AG04449 (cell line): ENCODE measurements at places on chromosomes 3 and 15.

- no peak for DNase-seq
These were observed 587.8 kb upstream of the BCHE start for GRCh38 chr3:166425021-166425420.

DNA sequence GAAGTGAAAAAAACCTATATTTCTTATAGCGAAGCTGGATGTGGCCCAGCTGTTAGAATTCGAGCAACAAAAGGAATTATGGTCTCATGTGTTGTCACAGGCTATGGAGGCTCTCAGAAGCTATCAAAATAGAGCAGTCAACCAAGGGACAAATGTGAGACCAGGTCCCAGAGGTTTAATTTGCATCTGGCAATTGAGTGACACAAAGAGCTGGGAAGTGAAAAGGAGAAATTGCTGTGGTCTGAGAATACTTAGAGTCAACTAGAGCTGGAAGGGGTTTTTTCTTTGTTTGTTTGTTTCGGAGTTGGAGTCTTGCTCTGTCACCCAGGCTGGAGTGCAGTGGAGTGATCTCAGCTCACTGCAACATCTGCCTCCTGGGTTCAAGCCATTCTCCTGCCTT is 61.3 kb upstream of the SMAD3 start:
- DNase-seq = no peak

- DNase-seq = no peak
These were observed 14.9 kb downstream of the IGSF10 start for GRCh38 chr3:151446002-151446340.

GRCh38 chr3:38297947-38298711 is 16.0 kb downstream of the SLC22A14 start:
- DNase-seq = no peak

- DNase-seq = no peak
These were observed 7.5 kb downstream of the VPS13C start for GRCh38 chr15:62052713-62053112.

GRCh38 chr3:43997316-43997715 is 244.4 kb upstream of the TOPAZ1 start:
- no peak for DNase-seq

DNA sequence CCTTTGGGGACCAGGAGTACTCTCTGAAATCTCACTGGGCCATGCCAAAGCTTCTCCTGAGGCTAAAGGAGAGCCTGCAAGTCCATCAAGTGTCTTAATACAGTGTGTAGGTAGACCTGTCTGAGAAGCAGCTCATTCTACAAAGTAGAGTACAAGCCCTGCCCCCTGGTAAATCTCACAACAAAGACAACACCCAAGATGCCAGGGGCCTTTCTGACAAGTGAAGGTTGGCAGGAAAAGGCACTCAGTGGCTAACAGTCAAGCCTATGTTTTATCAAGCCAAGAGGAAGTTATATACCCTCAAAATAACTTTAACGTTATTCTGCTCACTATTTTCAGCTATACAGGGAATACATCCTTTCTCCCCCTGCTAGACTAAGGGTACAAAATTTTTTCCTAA is 58.3 kb downstream of the NMNAT3 start:
- no peak for DNase-seq

GRCh38 chr3:25461946-25462345 is 33.9 kb downstream of the RARB start:
- no peak for DNase-seq

DNA sequence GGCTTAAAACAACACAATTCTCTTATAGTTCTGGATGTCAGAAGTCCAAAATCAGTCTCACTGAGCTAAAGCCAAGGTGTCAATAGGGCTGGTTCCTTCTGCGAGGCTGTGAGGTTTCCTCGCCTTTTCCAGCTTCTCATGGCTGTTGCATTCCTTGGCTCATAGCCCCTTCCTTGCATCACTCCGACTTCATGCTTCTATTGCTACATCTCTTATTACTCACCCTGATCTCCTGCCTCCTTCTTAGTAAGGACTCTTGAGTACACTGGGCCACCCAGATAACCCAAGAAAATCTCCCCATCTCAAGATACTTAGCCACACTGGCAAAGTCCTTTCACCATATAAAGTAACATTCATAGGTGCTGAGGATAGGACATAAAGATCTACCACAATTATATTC is 193.9 kb downstream of the ADAMTS17 start:
- no peak for DNase-seq

- no peak for DNase-seq
These were observed 100.8 kb downstream of the DHX36 start for GRCh38 chr3:154223519-154223918.

- no peak for DNase-seq
These were observed 35.4 kb downstream of the TPM1 start for GRCh38 chr15:63077952-63078351.

GRCh38 chr15:70704731-70705130 is 58.6 kb downstream of the UACA start:
- no peak for DNase-seq

DNA sequence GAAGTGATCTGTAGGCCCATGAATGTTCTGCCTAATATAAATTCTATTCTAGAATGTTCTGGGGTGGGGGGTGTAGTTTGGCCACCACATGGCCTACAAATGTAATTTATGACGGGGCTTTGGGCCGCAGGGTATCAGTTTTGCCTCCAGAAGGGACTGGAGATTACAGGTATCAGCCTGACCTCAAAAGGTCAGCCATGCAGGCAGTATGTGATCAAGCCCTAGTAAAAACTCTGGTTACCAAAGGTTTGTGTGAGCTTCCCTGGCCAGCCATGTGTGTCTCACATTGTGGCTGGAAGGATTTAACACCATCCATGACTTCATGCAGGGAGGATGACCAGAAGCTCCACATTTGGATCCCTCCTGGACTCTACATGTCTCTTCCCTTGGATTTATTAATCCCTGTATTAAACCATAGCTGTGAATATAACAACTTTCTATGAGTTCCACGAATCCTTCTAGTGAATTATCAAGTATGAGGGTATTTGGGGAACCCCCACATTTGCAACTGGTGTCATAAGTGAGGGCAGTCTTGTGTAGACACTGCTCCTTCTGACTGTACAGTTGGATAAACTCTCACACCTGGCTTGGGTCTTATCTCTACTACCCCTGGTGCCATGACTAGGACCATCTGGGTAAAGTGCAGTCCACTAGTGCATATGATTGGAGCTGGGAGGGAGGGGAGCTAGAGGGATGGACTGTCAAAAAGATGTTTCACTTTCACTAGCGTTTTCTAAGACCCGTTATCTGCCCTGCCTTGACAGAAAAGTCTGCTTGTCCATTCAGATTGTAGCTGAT is 50.0 kb upstream of the RFX7 start:
- no peak for DNase-seq

- DNase-seq = no peak
These were observed 42.9 kb downstream of the DCUN1D1 start for GRCh38 chr3:182937293-182938051.

GRCh38 chr3:30688776-30689641 is 82.6 kb downstream of the TGFBR2 start:
- DNase-seq = no peak

DNA sequence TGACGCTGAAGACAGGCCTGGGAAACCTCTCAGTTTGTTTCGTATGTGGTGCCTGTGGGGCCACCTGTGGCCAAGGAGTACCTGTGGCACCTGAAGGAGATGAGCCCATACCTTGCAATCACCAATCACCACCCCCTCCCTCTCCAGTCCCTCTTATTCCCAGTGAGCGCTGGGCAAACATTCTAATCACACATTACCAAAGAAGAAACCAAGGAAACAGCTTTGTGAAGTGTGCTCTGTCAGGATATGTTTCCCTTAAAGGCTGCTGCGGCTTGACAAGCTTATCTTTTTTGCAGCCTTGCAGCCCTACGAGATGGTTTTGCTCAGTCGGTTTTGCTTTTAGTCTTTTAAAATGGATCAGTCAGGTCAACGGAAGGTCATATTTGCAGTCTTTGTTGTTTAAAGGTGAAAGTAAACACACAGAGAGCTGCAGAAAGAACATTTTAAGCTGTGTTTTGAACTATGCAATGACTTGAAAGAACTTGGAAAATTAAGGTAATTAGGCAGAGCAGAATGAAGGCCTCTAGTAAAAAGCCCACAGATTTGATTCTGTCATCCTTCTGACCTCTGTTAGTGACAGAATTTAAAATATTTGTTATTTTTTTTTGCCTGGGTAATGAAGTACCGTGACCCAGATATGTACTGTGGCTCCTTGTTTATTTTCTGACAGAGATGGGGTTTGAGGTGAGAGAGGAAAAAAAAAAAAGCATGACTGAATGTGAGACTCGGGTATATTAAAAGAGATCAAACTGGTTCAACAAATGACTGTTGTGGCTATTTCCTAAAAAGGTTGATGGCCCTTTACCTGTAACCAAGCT is 461.4 kb downstream of the NSUN3 start:
- DNase-seq = no peak

GRCh38 chr3:139364549-139364948 is 20.7 kb downstream of the MRPS22 start:
- no peak for DNase-seq

DNA sequence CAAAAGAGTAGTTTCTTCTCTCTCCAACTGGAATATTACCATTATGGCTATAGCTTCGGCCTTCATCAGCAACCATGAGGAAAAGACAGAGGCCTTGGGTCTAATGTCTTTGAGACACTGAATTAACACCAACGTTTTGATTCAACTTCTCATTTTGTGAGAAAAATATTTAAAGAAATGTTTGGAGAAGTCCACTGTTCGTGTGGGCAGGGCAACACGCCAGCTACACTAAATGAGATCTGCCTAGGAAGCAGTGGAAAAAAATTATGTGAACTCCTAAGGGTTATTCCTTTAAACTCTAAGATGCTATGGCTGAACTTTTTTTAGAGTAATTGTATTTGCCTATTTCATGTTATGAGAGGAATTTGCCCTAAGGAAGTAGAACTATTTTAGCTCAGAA is 41.8 kb downstream of the NCEH1 start:
- DNase-seq = no peak

DNA sequence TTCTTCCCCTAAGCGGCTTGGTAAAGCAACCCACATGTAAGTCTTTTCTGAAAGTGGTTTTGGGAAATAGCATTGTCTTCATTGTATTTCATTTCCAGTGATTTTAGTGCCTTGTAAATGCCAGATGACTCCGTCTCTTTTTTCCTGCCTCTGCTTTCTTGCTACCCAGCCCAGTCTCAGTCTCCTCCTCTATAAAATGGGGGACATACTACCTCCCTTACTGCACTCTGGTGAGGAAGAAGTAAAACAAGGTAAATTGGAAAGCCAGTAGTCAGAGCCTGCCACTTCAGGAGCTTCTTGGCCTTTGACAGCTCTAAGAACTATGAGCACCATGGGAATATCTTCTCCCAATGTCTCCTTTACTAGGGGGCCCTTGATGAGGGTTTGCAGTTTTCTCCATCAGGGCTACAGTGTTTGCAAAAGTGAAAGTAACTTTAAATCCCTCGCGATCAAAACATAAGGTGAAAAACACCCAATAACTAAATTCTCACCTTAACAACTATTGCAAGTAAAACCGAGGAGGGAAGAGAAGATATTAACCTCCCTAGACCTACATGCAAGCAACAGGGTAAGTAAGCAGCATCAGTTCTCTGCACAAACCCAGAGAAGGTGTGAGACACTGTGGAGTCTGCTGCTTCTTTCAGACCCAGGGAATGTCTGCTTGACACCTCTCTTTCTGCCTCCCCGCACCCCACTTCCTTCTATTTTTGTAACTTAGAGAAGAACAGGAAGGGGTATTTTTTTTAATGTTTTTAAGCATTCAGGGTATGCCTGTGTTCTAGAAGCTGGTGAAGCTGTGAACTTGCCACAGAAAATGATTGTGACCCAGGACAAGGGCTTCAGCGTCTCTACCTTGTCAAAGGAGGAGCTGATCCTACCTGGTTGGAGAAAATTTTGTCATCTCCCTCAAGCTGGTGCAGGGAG is 159.1 kb upstream of the EOMES start:
- DNase-seq = no peak

GRCh38 chr3:123652342-123652984 is 67.6 kb upstream of the HACD2 start:
- no peak for DNase-seq

DNA sequence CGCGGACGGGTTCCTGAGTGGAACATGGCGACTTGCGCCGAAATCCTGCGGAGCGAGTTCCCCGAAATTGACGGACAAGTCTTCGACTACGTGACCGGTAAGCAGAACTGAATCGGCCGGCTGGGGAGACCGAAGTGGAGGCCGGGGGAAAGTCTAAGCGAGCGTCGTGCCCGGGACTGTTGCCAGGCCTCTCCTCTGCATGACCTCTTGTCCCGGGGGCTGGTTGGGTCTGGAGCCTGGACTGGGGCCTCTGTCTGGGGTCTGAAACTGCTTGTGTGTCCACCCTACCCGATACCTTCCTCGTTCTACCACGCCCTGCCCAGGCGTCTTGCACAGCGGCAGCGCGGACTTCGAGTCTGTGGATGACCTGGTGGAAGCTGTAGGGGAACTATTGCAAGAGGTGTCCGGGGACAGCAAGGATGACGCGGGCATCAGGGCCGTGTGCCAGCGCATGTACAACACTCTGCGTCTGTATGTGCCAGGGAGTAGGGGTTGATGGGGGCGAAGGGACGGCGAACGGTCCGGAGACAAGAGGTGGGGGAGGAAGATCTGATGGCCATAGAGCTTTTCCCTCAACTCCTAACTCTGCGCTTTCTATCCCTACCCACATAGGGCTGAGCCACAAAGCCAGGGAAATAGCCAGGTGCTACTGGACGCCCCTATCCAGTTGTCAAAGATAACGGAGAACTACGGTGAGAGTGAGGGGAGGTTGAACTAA is at the start of gene ABCF3:
ABCF3 (plus strand) TSS at position 16 of the 718 bp plus-strand sequence; CDS start at position 25, 9 bp downstream.
- DNase-seq = no peak

DNA sequence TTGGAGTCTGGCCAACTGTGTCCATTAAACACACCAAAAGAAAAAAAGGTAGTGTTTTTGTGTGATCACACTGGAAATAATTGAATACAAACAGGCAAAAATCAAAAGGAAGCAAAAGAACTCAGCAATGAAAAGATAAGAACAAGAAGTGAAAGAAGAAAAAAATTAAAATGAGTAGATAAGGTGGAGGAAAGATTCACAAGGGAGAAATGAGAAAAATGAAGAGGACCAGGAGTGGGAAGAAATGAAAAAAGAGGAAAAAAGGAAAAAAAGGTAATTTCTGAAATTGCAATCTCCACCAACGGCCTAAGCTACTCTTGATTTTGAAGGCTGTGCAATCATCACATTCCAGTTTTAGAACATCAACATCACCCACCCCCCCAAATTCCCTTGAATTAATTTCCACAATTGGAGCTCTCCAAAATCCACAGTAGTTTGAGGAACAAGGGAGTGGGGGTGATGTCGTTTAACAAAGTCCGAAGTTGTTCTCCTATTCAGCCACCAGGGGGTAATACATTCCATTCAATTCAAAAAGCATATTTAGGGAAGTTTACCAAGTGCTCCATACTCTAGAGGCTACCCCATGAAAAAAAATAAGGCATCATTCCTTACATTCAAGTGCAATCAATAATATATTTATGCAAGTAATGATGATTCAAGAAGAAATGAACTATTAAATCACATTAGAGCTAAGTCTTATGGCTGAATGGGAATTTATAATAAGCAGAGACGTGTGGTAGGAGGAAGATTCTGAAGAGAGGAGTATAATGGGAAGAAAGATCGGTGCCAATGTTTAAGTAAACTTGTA is 37.4 kb downstream of the ZNF860 start:
- DNase-seq = no peak
